ENCODE measurements at places on chromosomes 3 and 15.

- DNase-seq, result no peak
Observed at GRCh38 chr15:89391685-89392257, 57.1 kb upstream of the POLG start.

DNA sequence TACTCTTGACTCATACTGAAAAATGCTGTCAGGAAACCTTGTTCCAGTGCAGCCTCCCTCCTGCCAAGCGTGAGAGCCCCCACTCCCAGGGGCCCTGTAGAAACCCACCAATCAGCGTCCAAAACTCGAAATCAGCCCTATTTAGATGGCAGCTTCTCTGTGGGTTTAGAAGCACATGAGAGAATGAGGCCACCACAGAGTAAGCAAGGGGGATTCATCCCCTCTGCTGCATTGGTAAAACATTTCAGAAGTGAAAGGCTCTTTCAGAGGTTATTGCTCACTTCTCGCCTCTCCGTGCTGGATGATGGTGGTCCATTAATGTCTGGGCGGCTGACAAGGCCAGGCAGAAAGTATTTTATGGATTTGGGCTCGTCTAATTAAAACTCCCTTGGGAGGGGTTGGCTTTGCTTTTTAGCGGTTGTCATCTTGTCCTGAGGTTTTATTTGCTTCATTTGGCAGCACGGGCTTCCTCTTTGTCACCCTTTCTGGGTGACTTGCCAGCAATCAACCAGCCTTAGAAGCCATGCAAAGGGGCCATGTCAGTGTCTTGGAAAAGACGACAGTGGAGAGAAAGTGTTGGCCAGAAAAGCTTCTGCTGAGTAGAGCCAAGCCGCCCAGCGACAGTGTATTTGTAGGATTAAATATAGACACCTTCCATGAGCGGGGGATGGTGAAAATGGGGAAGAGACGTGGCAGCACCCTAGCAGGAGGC lies 145.5 kb downstream of the ATP10A start:
- no peak for DNase-seq

DNA sequence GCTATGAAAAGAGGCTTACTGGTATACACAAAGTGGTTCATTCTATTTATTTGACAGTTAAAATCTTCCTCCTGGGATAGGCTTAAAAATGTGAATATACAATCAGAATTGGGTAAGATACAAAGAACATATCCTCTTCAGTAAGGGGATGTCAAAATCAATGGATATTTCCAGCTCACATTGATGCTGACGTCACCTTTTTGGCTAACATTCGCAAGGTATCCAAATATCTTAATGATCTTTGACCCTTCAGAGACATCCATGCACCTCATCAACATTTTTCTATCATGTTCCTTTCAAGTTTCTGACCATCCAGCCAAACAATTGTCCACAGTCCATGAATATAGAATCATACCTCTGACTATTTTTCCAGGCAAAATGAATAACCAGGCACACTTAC lies 697.3 kb downstream of the NR2F2 start:
- no peak for DNase-seq

GRCh38 chr3:132124096-132124495 lies 89.3 kb upstream of the CPNE4 start:
- no peak for DNase-seq

GRCh38 chr3:61808526-61808925 lies 247.2 kb downstream of the PTPRG start:
- no peak for DNase-seq

DNA sequence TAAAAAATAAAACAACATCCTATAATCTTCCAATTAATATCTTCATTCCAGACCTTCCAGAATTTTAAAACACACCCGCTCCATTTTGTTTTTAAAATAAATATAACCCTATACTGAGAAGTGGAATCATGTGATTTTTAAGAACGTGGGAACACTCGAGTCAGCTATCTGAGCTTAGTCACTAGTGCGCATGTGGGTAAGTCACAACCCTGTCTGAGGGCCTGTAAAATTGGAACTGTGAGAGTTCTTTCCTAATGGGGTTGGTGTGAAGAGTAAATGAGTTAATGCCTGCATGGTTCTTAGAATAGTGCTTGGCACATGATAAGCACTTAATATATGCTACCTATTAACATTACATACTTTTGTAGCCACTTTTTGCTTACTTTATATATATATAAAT lies 19.9 kb upstream of the POLR2M start:
- no peak for DNase-seq

- DNase-seq, result peak; percentile 15
Observed at GRCh38 chr3:73572368-73572767, 52.4 kb downstream of the PDZRN3 start.

All from M059J (cell line).